RPMI7951 (cell line): ENCODE measurements at places on chromosomes 1 and 21.

- DNase-seq: no peak
Measured at GRCh38 chr1:206521127-206521526, 13.8 kb downstream of the RASSF5 start.

- no peak for DNase-seq
Measured at GRCh38 chr1:109186733-109187086, 27.0 kb upstream of the SARS1 start.

DNA sequence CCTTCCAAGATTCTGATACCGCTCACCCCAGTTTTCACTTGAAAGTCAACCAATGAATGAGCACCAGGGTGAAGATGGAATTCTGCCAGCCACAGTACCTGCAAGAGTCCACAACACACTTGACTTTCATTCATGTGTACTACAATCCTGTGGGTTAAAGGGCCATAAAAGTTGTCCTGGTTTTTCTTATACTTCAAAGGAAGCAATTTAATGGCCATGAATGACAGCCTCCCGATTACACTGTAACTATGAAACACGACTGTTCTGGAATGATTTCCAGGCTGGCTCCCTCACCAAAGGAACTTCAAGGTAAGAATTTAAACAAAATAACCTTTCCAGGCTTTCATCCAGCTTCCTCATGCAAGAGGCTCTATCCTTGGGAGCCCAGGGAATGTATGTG, 502.8 kb downstream of the SMYD3 start:
- no peak for DNase-seq

DNA sequence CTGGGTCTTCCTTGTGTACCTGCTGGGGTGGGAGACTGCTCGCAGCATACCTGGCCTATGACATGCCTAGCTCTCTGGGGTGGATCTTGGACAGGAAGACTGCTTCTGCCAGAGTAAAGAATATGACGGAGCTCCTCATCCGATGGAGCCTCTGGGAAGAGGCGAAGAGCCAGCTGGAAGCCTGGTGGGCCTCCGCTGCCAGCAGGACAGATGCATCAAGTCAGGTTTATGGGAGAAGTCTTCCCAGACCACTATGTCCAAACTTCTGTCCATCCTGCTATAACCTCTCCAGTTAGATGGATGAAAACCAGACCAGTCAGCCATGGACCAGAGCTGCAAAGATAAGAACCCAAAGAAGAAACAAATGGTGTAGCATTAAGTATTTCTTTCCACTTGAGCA, 27.7 kb upstream of the NGF start:
- DNase-seq: no peak

GRCh38 chr1:209691237-209691636, 13.4 kb upstream of the HSD11B1 start:
- DNase-seq: no peak

DNA sequence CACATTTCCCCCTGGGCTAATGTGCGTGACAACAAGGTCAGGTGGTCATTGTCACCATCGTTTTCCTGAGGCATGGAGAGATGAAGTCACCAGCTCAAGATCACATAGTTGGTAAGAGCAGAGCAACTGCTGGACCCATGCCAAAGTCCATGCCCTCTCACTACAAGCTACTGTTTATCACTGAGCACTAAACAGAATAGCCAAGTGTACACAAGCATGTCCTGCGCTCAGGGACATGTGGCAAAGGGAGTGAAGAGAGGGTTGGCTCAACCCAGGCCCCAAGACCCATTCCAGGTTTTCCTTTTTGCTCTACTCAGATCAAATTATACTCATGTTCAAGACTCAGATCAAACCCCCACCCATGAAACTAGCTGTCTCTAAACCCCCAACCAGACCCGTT, 20.8 kb downstream of the LRRC52 start:
- no peak for DNase-seq

GRCh38 chr1:5758000-5758858, 234.0 kb downstream of the NPHP4 start:
- no peak for DNase-seq

DNA sequence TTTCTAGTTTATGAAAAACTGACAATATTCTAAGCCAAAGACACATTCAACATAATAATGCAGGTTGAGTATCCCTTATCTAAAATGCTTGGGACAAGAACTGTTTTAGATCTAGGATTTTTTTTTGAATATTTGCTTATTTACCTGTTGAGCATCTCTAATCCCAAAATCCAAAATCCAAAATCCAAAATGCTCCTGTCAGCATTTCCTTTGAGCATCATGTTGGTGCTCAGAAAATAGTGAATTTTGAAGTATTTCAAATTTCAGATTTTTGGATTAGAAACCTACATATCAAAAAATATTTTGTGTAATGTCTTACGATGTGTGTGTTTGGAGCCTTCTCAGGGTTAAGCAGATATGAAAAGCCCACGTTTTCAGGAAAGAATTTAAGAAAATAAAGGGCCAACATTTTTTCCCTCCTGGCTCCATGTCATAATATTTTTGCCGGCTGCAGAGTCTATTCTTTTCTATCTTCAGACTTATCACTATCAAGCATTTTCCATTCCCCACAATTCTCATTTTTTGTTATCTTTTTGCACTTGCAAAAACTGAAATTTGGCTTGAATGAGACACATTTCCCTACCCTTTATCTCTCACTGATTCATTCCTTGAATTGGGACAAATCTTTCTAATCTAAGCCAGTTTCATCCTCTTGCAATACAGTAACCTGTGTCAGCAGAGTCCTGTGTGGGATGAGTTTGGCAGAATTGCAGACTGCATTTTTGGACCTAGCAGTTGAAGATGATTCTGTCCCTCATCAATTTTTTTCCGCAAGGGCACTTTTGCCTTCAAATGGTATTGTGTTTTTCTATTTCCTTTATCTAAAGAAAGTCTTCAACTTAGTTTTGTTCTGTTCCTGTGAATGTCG, 233.9 kb downstream of the DISC1 start:
- DNase-seq: no peak

DNA sequence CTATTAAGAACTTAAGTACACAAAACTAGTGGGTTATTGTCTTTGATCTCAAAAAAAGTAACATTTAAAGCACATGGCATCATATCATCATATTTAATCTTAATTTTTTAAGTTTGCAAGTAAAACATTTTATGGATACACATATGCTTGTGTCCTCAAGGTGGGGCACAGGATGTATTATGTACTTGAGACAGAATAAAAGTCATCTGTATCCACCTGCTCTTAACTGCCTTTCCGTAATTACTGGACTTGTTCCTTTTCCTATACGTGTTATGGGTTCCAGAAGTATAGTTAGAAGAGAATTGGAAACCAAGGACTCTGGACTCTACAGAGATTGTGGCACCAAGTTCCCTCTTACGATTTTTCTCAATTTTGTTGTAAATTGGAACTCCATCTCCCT, 79.4 kb downstream of the FCRL5 start:
- DNase-seq: no peak

- no peak for DNase-seq
Measured at GRCh38 chr1:203201516-203202205, 15.2 kb upstream of the CHI3L1 start.

- DNase-seq: peak; percentile 93
Measured at GRCh38 chr21:29145354-29145782, 14.9 kb downstream of the MAP3K7CL start.

GRCh38 chr1:169727307-169727706, 6.6 kb downstream of the SELE start:
- DNase-seq: no peak

DNA sequence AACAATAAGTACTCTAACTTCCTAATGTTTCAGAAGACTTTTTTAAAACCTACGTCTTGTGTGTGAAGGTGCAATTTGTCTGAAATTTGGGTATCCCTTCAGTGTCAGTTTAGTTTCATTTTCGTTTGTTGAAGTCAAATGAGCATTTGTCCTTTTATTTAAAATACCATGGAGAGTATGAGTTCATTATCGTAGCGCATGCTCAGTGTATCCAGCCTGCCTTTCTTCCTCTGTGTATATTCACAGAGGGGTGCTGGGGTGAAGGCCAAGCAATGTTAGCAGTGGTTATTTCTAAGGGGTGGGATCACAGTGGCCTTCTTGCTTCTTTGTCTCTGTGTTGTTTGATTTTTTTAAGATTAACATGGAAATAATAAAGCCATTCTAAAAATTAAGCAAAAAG, 43.2 kb downstream of the CNN3 start:
- DNase-seq: peak; percentile 61

GRCh38 chr21:14414932-14415508, 32.1 kb upstream of the HSPA13 start:
- no peak for DNase-seq

- DNase-seq: no peak
Measured at GRCh38 chr1:53066488-53066887, 4.5 kb downstream of the PODN start.

DNA sequence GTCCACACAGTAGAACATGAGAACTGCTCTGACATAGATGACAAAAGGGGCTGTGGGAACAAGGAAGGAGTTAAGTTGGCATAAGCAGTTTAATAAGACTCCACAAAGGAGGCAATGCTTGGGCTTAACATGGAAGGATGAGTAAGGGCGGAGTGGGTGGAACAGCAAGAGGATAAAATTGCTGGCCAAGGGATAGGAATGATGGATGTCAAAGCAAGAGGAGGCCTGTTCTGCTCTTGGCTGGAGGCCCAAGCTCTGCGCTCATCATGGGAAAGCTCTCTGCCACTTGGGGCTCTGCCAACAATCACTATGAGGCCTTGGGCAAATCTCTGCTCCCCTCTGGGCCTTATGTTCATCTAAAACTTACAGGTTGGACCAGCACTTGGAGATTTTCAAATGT, 98.3 kb upstream of the CAMK1G start:
- peak; percentile 70 for DNase-seq

- no peak for DNase-seq
Measured at GRCh38 chr1:99758073-99758511, 8.3 kb downstream of the FRRS1 start.

DNA sequence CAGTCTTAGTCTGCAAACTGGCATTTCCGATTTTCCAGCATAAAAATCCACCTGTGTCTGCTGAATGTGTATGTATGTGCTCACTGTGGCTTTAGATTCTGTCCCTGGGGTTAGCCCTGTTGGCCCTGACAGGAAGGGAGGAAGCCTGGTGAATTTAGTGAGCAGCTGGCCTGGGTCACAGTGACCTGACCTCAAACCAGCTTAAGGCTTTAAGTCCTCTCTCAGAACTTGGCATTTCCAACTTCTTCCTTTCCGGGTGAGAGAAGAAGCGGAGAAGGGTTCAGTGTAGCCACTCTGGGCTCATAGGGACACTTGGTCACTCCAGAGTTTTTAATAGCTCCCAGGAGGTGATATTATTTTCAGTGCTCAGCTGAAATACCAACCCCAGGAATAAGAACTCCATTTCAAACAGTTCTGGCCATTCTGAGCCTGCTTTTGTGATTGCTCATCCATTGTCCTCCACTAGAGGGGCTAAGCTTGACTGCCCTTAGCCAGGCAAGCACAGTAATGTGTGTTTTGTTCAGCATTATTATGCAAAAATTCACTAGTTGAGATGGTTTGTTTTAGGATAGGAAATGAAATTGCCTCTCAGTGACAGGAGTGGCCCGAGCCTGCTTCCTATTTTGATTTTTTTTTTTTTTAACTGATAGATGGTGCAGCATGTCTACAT, 2.5 kb upstream of the OLFML3 start:
- DNase-seq: peak; percentile 19

DNA sequence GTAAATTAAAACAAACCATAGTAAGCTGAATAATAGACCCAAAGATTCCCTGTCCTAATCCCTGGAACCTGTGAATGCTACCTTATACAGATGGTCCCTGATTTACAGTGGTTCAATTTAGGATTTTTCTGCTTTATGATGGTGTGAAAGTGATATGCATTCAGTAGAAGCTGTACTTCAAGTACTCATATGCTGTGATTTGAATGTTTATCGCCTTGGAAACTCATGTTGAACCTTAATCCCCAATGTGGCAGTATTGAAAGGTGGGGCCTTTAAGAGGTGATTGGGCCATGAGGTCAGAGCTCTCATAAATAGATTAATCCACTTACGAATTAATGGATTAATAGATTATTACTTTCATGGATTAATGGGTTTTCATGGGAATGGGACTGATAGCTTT, 10.6 kb upstream of the RRP15 start:
- DNase-seq: no peak

DNA sequence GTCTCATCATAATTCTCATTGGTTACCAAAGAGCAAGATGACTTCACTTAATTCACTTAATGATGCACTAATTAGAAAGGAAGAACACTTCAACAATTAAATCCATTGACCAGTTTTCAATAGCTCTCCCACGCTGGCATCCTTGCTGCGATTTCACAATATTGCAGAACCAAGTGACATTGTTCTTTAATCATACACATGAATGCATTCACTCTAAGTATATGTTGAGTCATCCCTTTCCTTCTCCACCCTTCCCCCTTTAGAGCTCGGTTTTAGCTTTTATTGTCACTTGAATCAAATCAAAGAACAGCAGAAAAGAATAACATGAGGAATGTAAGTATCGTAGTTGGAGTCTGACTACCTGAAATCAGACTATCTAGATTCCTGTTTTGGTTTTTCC, 233.6 kb upstream of the FMN2 start:
- DNase-seq: peak; percentile 10

DNA sequence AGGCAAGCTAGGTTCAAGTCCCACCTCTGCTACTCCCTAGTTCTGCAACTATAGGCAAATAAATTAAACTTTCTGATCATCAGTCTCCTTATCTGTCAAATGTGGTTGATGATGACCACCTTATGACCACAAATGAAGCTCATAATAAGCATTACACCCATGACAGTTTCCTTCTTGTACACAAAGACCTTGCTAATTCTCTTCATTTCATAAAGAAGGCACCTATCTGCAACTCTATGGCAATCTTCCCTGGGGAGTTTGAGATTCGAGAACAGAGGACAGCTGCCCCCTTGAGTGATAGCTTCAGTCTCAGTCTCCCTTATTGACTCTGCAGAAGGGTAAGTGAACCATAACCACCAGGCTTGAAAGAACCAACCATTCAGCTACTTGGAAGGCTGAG, 503.1 kb upstream of the DAB1 start:
- DNase-seq: no peak

GRCh38 chr1:148353461-148354283, 129.4 kb downstream of the PPIAL4G start:
- peak; percentile 14 for DNase-seq

DNA sequence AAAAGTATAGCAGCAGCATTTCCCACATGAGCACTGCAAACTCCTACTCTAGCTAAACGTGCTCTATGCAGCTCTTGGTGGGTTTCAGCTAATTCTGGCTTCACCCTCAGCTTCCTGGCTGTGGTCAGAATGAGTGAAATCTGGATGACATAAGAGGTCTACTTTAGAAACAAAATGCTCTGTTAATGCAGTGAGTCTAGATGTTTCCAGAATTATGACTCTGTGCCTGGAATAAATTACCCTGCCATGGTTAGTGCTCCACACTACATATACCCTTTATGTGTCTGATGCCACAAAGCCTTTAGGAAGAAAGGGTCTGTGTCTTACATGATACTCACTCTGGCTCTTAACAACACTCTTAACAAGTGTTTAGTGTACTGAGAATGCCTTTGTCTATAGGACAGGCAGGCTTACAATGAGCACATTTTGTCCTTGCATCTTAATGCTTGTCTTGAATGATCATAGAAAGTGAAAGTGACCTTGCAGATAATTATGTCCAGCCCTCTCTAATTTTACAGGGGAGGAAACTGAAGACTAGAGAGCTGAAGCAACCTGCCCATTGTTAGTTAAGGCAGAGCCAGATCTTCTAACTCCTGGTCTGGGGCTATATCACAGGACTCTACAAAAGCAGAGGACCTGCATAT, 9.2 kb downstream of the S100A10 start:
- peak; percentile 59 for DNase-seq

GRCh38 chr21:18646116-18646515, 242.5 kb upstream of the TMPRSS15 start:
- DNase-seq: peak; percentile 0
